ENCODE measurements at places on chromosomes 12 and 14.

DNA sequence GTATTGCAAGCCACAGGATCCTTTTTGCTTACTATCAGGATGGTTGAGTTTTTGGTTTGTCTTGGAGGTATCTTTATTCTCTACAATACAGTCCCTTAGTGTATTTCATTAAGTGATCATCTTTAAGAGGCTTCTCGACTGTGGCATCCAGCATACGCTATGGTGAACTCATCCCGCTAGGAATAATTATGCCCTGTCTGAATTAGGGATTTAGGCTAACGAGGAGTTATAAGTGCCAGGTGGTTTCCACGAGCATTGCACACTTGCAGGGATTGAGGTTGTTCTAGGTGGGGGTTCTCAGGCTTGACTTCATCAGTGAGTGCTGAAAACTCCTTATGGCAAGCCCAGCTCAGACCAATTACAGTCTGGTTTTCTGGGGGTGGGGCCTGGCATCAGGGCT, 37.2 kb upstream of the RBM19 start:
- DNase-seq, result no peak

DNA sequence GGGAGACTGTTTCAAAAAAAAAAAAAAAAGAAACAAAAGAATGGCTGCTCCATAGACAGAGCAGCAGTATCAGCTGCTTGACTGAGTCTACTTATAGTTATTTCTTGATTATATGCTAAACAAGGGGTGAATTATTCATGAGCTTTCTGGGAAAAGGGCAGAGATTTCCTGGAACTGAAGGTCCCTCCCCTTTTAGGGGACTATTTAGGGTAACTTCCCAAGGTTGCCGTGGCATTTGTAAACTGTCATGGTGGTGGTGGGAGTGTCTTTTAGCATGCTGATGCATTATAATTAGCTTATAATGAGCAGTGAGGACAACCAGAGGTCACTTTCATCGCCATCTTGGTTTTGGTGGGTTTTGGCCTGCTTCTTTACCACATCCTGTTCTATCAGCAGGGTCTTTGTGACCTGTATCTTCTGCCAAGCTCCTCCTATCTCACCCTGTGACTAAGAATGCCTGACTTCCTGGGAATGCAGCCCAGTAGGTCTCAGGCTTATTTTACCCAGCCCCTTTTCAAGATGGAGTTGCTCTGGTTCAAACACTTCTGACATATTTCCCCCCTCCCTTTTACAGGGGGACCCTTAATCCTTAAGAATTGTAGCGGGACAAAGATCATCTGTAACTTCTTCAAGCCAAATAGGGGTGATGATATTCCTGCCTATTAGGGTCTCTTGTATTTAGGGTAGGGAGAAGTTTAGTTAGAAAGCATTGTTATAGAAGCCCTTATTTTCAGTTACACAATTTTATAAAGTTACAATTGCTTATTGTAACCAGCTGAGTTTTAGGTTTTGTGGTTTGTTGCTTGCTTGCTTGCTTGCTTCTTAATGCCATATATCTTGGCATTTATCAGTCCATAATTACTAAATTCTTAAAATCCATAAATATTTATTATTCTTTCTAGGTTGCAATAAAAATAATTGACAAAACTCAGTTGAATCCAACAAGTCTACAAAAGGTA, 42.5 kb downstream of the MARK3 start:
- no peak for DNase-seq

DNA sequence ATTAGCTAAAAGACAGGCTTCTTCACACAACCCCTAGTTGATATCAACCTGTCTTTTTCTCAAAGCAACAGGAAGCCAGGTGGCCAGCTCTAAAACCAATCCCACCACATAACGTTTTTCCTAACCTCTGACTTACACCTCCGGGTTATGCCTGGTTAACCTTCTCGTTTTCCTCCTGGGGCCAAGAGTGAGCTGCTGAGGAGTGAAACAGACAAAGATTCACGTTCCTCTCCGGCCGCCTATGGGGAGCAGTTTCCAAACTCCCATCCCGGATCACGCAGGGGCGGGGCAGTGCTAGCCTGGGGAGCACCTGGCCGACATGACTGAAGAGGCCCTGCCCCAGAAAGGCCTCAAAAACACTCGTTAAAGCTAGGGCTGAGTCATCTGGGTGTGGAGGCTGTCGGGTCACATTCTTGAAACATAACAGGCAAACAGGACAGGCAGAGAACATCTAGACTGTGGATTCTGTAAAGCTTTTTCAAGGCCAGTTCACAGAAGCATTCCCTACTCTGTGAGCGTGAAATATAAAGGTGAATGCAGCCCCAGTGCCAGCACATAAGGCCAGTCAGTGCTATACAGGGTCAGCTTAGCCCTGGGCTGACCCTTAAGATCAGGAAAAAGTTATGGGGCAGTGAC, 25.9 kb upstream of the LGALS3 start:
- DNase-seq, result peak; percentile 65

DNA sequence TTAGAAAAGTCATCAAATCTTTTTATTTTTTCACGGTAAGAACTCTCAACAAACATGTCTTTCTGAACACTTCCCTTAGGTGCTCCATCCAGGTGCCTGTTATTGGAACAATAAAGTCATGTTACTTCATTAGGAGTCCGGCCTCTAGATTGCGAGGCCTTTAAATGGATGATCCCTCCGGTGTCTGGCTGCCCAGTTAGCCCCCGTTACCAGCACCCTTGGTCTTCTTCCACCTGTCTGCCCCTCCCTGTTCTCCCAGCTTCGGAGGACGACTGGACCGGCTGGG, 593 bp upstream of the PA2G4 start:
- DNase-seq, result no peak

- DNase-seq, result no peak
Observed at GRCh38 chr14:23018107-23018506, 8.2 kb upstream of the C14orf93 start.

GRCh38 chr12:128191380-128191779, 75.6 kb upstream of the TMEM132C start:
- DNase-seq, result no peak

GRCh38 chr12:46387670-46388069, 15.1 kb upstream of the SLC38A2 start:
- DNase-seq, result no peak

GRCh38 chr14:100039903-100040302, 25.3 kb upstream of the EVL start:
- no peak for DNase-seq

DNA sequence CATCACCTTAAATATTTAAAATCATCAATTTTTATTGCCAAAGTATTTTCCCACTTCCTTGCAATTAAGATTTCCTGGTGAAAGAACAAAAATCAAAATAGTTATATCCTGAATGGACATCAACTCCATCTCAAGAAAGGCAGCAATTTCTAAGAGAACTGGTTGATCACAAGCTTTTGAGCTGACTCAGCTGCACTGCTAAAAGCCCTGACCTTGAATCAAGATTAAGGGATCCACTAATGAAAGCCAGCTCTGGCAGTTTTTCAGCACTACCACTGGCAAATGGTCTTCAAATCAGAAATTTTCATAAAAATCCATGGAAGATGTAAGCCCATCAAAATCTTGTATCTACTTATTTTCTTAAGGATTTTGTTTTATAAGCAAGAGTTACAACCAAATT, 123.4 kb downstream of the SLC6A15 start:
- no peak for DNase-seq

GRCh38 chr14:41608681-41609390, 2.2 kb downstream of the LRFN5 start:
- DNase-seq, result no peak

- DNase-seq, result no peak
Observed at GRCh38 chr12:103517161-103517560, 21.4 kb upstream of the C12orf42 start.

DNA sequence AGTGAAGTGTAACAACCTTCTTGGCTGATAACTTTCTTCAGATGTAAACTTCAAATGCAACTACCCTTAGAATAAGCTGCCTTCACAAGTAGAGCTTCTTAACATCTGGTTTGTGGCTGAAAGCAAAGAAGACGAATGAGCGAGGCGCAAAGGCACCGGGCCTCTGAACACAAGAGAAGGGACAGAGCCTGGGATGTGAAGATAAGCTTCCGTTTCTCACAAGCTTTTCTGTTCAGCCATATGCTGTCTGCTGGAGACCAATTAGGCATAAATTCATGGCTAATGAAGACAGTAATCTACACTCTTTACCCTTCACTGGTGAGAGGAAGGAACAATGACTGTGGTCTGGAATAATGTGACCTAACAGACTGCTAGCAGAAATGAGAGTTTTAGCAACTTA, 195.2 kb downstream of the ATXN7L3B start:
- no peak for DNase-seq

DNA sequence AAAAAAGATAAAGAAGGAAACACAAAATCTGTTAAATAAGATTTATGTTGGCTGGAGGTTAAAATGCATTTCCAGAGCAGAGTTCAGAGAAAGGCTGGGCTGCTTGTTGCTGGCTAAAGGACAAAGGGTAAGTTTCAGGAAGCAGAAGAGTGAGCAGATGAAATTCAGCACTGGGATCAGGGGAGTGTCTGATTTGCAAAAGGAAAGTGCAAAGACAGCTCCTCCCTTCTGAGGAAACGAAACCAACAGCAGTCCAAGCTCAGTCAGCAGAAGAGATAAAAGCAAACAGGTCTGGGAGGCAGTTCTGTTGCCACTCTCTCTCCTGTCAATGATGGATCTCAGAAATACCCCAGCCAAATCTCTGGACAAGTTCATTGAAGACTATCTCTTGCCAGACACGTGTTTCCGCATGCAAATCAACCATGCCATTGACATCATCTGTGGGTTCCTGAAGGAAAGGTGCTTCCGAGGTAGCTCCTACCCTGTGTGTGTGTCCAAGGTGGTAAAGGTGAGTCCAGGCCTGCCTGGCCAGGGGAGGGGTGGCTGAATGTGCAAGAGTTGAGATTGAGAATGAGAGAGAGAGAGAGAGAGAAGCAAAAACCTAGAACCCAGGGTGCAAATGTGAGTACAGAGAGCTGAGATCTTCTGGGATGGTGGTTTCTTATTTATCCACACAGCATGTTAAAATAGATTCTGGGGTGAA, at the start of gene OAS1:
TSS of gene OAS1 (plus strand) at position 251 of the 703 bp plus-strand sequence. CDS start at position 329, 78 bp downstream.
- DNase-seq, result no peak

GRCh38 chr12:18432206-18432605, 170.9 kb downstream of the PIK3C2G start:
- DNase-seq, result no peak

DNA sequence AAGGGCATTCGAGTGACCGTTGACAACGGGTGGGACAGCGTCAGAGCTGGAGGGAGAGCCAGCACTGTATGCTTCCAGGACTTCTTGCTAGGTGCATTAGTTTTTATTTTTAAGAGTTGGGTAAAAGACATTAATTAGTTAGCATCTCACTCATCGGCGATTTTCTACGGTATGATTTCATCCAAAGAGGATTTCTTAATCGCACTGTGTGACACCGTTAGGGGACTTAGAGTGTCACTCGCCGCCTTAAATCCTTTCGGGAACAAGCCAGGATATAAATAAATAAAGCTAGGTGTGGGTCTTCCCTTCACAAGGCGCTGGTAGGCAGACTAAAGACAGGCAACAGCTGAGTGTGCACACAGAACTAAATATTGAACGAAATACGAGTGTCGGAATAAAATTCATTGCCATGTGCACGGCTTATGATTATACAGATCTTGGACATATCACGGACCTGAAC, 869 bp upstream of the NOVA1 start:
- no peak for DNase-seq

GRCh38 chr12:4107436-4107878, 166.1 kb upstream of the CCND2 start:
- no peak for DNase-seq

GRCh38 chr14:97221572-97222285, 424.5 kb downstream of the VRK1 start:
- DNase-seq, result no peak

DNA sequence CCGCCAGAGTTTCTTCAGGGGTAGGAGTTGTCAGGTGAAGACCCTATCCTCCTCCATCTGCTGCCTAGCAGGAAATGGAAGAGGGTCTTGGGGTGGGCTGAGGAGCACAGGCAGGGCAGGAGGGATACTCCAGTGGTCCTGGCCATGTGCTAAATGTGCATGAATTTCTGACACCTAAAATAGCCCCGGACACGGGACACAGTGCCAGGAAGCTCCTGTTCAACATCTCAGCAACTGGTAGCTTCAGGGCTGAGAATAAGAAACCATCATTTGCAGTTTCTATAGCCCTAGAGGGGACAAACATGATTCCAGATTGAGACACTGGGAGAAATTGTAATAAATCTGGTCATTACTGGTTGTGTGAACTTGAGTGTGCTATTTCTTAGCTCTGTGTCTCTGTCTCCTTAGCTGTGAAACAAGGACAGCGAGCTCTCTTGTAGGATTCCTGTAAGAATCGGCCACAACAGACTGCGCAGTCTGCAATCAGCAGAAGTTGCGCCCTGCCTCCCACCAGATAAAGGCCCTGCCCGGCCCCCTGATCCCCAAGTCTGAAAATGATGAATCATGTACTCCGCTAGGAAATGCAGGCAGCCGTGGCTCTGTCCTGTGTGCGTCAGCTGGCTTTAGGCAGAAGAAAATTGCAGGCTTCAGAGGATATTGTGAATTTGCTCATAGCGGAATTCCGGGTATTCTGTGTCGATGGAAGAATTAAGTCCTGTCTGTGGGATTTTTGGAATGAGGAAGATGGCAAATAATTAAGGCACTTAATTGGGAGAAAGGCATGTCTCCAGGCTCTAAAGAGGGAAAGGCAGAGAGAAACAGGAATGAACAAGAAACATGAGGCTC, 35.2 kb upstream of the MEG3 start:
- DNase-seq, result peak; percentile 41

GRCh38 chr12:53241623-53242412, 9.8 kb upstream of the RARG start:
- no peak for DNase-seq

DNA sequence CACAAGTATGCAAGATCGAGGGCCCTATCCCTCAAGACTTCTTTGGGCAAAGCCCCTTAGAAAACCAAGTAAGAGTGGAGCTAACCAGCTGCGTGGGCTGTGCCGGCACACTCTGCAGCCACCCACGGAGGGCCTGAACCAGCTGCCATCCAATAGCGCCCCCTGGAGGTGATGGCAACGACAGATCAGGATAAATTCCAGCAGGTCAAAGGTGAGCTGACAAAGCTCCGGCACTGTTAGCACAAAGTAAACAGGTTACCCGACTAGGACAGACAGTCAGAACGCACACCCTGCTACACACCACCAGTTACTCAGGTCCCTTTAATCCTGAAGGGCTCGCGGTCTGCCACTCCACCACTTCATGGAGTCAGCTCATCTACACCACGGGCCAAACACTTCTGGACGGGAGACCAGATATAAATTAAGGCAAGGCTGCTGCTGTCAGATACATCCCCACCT, 4.9 kb downstream of the ZBTB39 start:
- DNase-seq, result peak; percentile 67

DNA sequence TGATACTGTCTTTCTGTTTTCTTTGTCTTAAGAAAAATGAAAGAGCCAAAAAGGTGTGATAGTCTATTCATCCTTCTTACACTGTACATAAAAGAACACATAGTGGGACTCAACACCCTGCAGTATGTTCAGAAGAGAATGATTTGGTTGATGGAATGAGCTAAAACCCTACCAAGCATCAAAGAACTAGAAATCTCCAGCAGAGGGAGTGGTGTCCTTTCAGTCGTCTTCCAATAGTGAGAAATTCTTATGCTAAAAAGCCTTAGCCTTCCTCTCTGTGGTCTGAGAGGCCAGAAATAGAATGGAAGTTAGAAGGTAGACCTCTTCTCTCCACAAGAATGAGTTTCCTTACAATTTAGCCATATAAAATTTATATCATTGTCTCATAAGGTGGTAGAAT, 393.4 kb upstream of the SEL1L start:
- DNase-seq, result no peak

- DNase-seq, result peak; percentile 27
Observed at GRCh38 chr14:71532344-71532743, 399.9 kb upstream of the RGS6 start.

GRCh38 chr12:70482764-70483163, 116.7 kb downstream of the KCNMB4 start:
- DNase-seq, result no peak

Measured in right cardiac atrium (tissue), 5 donors.